ENCODE measurements at places on chromosomes 13 and 19.

- DNase-seq, result no peak
Observed at GRCh38 chr13:61148691-61149315, 266.8 kb downstream of the PCDH20 start.

GRCh38 chr13:108877300-108877699, 247.9 kb downstream of the MYO16 start:
- DNase-seq, result no peak

- no peak for DNase-seq
Observed at GRCh38 chr13:35697186-35697730, 220.8 kb upstream of the MAB21L1 start.

- DNase-seq, result no peak
Observed at GRCh38 chr13:91722267-91722884, 324.0 kb downstream of the GPC5 start.

- no peak for DNase-seq
Observed at GRCh38 chr13:60032851-60033250, 130.9 kb downstream of the DIAPH3 start.

Data from stimulated activated CD4-positive, alpha-beta T cell treated with anti-CD3 and anti-CD28 coated beads, Interleukin-12 subunit alpha, Interleukin-12 subunit beta, amount 100 ng/mL, for 4 hours (primary cell).